ENCODE measurements at places on chromosomes 16 and 17. TPM values are rescaled to one million over a fixed set of nuclear protein-coding genes. Genes with fewer than 3 reads are reported as not detected.

DNA sequence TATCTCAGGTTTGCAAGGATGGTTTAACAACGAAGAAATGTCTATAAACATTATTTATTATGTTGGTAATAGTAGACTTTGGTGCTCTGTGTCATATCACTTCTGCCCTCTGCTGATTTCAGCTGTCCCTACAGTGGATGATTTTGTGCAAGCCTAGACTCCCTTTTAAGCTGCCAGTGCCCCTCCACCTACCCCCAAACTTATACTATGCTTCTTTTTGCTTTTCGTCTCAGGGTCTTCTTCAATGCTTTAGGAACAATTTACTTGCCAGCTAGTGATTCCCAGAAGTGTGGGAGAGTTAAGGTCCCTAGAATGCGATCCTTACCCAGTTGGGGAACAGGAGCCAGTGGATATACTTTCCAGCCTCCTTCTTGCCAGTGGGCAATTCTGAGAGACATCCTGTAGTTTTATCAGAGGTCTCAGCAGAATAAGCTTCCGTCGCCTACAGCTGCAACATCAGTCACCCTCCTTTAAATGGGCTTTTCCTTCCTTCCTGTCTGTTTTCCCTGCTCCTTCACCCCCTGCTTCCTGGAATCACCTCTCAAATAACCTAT lies 4.1 kb downstream of the ICAM2 start:
- no peak for DNase-seq

DNA sequence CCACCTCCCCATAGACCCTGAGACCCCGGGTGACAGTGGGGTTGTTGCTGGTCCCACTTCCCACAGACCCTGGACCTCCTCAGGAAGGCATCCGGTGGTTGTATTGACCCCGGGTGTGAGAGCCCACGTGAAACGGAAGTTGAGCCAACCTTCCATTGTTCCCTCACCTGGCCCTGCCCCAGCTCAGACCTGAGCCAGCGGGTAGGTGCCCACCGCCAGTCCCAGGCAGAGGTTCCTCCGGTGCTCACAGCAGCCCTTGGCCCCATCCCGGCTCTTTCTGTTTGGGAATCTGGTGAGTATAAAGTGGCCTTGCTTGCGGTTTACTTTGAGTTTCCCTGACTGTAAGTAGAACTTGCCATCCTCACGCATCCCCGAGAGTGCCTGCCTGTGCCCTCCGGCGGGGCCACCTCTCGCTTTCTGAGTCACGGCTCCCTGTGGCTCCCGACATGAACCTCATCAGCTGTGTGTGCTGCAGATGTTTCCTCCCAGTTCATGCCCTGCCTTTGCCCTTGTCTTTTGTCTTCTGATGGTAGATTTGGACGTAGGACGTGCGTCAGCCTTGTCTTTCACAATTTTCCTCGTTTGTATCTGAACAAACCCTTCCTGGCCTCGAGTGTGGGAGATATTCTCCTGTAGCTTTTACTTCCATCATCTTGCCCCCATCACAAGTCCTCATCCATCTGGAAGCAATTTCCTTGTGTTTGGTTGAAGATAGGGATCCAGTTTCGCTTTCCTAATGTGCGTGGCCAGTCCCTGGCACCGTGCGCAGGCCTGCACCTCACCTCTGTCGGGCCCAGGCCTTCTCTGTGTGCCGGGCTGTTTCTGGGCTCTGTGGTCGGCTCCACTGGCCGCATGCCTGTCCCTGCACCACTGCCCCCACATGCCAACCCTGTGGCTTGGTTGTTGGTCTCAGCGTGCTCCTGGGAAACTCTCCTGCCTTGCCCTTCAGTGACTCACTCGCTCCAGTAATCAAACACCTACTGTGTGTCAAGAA lies 76.0 kb downstream of the METRNL start:
- peak; percentile 23 for DNase-seq

- DNase-seq = no peak
Measured at GRCh38 chr17:75922173-75922961, 17.7 kb upstream of the MRPL38 start.

DNA sequence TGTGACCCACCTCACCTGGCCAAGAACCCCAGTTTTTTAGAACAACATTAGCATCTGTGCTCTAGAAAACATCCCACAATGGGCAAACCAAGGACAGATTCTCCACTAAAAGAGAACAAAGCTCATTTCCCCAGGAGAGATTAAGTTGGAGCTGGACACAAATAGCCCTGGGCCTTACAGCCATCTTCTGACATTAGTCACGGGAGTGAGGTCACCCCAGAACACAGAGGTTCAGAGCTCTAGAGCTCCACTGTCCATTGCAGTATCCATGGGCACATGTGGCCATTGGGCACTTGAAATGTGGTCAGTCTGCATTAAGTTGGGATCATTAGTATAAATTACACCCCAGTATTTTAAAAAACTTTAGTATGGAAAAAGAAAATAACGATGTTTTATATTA lies 47.6 kb upstream of the RBBP6 start:
- DNase-seq = peak; percentile 46

NPIPB13 gene
- 15.3 TPM for total RNA-seq
